Activated T-cell treated with anti-CD3 and anti-CD28 coated beads for 1 hour (primary cell): ENCODE measurements at places on chromosomes 3 and 15.

DNA sequence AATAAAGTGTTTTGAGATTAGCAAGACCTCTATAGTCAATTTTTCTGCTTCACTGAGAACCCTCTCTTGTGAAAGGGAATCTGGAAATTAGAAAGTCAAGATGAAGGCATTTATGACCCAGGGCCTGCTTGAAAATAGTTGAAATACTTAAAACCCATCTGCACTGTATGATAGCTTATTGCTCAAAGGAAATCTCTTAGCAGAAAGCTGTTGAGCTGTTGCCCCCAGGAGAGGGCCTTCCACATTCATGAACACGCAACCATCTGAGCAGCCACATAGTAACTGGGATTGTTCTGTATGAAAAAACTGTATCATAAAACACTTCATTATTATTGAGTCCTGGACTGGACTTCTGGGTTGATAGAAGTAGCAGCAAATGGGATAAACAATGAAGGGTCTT is 106.4 kb upstream of the PTX3 start:
- DNase-seq: no peak

DNA sequence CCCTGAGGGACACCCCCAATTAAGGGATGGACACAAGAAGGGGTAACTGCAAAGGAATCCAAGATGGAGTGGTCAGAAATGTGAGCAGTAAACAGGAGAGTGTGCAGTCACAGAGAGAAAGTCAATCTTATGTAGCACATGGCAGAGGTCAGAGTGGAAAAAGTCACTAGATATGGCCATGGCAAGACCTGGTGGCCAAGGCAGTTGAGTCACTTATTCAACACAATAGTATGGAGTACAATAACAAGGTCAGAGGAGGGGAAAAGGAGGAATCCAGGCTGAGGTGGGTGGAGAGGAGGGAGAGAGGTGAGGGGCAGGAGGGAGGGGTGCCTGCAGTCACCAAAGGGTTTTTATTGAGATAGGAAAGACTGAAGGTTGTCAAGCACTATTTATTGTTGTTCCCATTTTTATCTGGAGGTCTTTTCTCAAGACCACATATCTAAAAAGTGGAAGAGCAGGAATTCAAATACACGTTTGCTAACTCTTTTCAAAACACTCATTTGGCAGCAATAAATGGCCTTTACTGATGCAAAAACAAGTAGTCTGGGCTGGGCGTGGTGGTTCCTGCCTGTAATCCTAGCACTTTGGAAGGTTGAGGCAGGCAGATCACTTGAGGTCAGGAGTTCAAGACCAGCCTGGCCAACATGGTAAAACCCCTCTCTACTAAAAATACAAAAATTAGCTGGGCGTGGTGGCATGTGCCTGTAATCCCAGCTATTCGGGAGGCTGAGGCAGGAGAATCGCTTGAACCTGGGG is 53.3 kb upstream of the ARHGEF3 start:
- no peak for DNase-seq

DNA sequence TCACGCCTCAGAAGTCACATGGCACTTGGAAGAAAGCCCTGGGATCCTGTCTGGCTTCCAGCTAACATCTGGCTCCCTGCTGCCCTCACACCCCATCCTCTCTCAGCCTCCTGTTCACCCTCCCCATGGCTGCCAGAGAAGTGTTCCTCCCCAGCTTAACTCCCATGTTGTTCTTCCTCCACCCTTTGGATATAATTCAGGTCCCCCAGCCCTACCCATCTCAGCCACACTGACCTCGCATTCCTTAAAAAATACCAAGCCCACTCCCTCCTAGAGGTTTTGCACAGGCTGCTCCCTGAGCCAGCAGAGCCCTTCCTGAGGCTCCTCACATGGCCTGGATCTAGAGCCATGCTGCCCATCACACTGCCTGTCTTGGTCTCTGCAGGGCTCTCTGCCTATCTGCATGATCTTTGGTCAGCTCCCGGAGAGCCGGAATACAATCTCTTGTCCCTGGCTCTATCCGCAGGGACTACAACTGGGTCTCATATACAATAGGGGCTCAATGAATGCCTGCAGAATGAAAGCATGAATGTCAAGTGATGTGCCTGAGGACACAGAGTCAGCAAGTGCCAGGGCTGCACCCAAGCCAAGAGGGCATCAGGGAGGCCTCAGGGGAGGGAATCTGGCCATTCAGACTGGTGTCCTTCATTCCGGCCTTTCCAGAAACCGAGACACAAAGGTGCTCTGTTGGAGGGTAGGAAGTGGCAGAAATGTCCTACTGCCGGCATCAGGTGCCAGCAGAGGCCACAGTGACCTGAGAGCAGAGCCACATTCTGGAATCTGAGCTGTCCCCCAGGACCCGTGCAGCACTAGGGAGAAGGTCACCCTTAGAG is 3.8 kb upstream of the TKT start:
- no peak for DNase-seq

GRCh38 chr15:67828278-67828968 is 3.1 kb downstream of the SKOR1 start:
- DNase-seq: no peak

DNA sequence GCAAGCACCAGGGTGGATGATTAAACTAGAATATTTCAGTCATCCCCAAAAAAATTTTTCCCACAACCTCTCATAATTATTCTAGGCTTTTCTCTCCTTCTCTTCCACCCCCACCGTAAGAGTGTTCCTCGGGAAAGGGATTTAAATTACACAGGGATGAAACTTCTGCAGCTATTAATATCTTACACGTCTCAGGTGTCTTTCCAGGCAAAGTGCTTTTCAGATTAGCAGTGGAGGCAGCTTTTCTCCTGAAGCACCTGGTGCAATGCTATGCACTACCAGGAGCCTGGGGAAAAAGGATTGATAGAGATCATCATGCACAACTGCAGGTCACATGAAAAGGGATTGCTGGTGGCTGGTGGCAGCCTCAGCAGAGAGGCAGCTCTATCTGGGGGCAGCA is 250.4 kb downstream of the NTRK3 start:
- DNase-seq: no peak

GRCh38 chr3:7924228-7924627 is 577.4 kb upstream of the LMCD1 start:
- no peak for DNase-seq

DNA sequence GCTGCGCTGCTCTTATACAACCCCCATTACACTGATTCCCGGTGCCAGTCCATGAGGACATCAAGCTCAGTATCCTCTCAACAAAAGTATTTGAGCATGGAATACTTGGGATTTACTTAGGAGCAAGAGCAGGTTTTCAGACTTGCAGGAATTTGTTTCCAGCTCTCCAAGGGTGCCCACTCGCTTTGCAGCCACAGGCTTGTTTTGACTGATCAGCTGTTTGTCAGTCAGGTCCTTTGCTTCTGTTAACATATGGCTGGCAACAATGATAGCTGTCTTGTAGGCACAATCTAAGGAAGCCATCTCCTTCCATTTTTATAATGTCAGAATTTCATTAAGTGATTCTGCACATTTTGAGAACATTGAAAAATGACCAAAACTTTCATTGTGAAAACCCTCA is 38.2 kb upstream of the MCF2L2 start:
- DNase-seq: no peak

DNA sequence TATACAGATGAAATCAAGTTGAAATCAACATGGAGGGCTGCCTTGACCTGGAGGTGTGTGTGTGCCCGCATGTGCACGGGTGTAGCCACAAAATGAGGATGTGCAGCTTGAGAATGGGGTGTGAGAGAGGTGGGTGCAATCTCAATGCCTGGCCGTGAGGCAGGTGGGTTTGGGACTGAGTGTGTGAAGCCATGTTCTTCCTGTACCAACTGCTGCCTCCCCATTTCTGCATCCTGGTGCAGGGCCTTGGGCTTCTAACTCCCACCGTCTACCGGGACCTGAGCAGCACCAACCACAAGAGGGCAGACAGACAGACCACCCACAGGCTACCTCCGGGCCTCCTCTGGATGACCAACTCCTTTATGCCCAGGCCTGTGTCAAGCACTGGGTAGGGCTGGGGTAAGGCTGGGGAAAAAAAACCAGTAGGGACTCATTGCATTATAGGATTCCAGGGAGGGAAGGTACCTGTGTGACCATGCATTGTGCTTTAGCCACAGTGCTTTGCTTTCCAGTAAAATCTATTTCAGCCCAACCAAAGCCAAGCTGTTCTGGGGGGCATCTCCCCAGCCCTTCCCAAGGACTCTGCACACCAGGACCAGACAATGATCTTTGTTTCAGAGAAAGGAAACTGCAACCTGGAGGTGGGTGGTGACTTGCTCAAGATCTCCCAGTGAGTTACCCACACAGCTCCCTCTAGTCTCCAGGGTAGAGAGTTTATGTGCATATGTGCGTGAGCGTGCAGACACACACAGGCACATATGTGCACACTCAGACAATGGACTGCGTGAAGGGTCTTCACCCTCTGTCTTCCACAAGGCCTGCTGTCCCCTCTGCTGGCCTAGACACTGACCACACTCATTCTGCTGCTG is 162.2 kb upstream of the TLE3 start:
- no peak for DNase-seq

DNA sequence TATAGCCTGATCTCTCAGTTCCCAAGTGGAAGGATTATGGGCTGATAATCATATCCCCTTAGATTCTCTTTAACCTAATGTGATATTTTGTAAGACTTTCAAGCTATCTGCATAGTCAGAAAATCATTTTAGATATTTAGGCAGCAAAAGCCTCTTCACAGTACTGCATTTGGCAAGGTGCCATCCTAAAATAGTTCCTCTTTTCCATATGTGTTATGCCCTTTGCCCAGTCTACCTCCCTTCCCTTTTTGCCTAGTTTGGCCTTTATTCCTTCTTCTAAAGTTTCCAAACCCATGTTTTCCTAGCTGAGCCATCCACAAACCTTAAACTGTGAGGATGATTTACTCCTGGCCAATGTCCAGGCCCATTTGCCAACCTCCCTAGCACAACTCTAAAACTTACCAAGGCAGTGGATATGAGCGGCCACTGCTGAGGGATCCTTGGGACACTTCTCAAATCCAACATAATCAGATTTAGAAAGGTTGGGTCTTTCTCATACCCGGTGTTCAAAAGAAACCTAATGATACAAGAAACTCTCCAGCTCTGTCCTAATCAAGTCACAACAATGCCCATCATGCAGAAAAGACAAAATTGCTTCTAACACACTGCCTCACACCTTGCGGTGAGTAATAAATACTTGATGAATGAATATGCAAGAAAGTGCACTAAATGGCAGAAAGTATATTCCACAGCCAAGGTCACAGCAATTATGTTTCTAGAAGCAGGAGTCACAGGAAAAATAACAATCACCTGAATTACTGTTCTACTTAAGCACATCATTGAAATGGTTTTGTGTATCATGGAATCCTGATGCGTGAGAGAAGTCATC is 493.9 kb downstream of the NLGN1 start:
- no peak for DNase-seq

GRCh38 chr3:189909573-189909972 is 211.1 kb downstream of the P3H2 start:
- no peak for DNase-seq

- DNase-seq: no peak
Observed at GRCh38 chr15:63874616-63875015, 40.9 kb upstream of the HERC1 start.

- DNase-seq: no peak
Observed at GRCh38 chr3:8712045-8712907, 21.3 kb upstream of the CAV3 start.

- no peak for DNase-seq
Observed at GRCh38 chr15:73367624-73368300, 996 bp downstream of the HCN4 start.

DNA sequence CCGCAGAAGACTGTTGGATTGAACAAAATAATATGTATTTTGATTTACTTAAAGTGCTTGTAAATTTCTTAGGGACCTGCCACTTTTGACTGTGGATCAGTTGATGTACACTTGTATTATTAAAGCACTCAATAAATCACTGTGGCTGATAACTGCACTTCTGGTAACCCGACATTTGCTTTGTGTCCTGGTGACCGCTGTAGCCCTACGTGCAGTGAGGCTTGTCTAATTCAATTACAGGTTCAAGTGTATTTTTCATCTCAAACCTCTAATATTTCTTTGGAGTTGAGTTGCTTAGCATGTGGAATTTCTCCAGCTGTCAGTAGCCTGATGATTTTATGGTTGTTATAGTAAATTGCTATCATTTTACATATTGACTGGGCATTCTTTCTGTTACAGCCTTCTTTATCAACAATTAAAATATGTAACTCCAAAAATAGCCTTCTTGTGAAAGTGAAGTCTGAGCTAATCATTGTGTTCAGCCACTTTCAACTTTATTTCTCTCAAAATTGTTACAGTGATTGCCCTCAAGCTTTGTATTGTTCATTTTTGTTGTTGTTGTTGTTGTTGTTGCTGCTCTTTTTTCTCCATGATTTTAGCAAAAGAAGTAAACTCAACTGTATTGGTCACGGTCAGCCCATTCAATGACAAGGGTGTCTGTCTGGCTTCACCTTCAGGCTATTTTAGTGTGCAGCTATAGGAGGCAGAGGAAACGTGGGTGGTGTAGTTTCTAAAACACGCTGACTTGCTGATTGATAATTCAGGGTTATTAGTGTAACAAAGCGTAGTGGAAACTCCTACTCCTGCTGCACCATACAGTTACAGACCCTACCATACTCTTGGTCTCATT is 215.1 kb upstream of the UBE2E1 start:
- DNase-seq: no peak

- DNase-seq: no peak
Observed at GRCh38 chr3:57006949-57007419, 53.5 kb upstream of the SPATA12 start.

DNA sequence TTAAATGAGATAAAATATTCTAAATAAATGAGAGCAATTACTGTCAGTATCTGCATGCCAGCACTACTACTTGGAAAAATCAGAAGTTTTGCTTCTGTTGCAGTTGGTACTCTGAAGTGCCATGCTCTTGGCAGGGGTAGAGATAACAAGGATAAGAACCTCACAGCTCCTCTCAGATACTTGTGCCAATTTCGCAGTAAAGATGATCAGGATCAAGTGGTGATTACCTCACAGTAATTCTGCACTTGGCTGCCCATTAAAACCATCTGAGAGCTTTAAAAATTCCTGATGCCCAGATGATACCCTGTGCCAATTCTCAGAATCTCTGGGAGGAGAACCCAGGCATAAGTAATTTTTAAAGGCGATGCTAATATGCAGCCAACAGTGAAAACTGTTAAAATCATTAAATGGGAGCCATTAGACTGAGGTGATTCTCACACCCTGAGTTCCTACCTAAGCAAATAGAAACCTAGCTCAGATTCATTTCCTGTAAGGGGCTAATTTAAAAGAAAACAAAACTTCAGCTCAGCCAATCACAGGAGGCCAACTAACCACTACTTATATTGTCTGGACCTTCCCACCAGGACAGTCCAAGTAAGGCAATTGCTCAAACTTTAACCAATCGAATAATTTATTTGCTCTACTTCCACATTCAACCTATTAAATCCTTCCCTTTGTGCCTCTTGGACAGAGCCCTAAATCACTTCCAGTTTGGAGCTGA is 171.2 kb downstream of the KCNMB2 start:
- DNase-seq: no peak

- DNase-seq: no peak
Observed at GRCh38 chr15:49135911-49136310, 19.5 kb downstream of the COPS2 start.
